ENCODE measurements at places on chromosomes 5 and 9.

- DNase-seq: no peak
Observed at GRCh38 chr5:174733836-174734235, 9.5 kb downstream of the MSX2 start.

DNA sequence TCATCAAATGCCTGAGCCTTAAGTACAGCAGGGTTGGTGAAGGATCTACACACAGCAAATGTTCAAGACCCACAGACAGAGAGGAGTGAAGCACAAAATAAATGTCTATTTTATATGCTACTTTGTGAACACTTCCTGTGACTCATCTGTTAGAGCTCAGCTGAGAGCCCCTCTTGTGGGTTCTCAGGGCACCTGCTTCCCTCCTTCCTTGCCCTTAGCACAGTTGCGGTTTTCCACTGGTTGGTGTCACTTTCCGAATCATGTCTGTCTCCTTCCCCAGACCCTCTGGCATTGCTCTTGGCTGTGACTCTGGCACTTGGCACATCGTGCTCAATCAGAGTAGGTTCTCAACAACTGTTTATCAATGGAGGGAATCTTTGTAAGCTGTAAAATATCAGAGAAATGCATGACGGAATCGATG, 128.5 kb upstream of the STC2 start:
- DNase-seq: no peak

DNA sequence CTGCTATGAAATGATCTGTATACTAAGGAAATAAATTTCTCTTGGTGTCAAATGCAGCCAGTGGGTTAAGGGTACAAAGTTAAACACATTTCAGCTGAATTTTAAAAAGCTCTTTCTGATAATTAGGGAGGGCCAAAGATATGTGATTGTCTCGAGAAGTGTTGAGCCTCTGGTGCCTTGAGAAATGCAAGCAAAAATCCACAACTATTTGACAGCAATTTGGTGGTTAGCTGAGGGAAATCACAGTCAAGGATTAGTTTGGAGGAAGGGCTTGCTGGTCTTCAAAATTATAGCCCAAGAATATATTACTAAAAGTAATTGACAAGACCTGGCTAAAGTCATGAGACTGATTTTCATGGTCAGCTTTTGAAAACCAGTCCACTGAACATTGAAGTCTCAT, 255.7 kb upstream of the PPP1R2B start:
- DNase-seq: no peak

- no peak for DNase-seq
Observed at GRCh38 chr9:14677396-14677795, 15.8 kb downstream of the ZDHHC21 start.

- DNase-seq: no peak
Observed at GRCh38 chr5:9398227-9398626, 147.6 kb downstream of the SEMA5A start.

DNA sequence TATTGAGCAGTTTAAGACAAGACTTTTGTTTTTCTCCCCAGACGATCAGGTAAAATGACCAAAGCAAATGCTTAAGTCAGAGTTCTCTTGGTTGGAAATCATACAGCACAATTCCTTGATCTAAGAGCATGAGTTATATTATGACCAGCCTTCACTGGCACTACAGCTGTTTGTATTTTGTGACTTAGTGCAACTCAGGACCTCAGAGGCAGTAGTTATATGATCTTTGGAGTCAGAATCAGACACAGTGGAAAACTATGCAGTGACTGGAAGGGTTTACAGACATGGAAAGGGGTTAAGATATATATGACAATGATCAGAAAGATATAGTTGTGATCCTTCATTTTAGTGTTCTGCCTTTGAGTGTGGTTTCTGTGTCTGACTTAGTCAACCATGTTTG, 24.3 kb downstream of the RAD23B start:
- DNase-seq: no peak

DNA sequence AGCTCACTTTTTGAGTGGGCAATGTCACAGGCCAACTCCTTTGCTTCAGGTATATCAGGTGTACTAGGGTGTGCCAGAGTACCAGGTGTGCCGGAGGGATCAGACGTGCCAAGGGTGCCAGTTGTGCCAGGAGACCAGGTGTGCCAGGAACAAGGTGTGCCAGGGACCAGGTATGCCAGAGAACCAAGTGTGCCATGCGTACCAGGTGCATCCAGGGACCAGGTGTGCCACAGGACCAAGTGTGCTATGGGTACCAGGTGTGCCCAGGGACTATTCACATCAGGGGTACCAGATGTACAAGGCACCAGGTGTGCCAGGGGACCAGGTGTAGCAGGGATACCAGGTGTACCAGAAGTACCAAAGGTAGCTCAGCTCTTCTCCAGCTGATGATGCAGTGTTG, 174.7 kb upstream of the S1PR3 start:
- DNase-seq: no peak

DNA sequence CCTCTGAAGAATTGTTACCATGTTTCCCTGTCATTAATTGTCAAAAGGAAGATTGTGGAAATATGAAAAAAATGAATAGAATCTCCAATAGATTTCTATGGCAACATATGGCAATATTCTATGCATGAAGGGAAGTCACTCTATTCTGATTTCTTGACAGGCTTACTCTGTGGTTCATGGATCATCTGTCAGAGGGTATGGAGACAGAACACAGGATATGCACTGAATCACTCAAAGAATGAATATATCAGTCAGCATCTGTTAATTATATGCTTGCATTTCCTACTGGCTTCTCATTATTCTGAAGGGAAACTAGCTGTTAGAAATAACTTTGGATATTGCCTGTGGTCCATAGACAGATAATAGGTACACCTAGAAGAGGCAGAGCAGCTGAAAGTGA, 918.9 kb downstream of the DTWD2 start:
- no peak for DNase-seq

- DNase-seq: no peak
Observed at GRCh38 chr9:87198716-87199115, 251.4 kb upstream of the GAS1 start.

DNA sequence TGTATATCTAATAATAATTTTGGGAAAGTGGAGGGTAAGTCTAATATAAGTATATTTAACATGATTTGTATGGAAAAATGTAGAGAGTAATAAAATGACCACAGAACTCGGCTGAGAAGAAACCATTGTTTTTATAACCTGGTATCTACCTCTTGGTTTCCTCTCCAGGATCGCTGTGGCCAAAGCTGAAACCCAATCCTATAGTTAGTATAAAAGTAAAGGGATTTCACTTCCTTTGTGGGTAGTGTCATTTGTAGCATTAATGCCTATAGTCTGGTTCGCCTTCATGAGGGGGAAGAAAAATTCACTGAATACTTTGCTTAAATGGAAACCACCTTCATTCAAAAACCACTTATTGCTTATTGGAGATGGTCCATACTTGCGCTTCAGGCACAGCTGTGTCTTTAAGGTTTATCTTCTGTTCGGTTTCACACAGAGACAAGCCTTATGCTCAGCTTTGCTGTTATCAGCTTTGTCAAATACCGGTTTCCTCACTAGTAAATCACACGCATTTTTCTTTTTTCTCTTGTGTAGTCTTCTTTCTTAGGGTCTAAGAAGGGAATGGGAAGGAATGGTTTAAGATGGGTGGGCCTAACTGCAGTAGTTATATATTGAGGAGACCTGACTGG, 12.1 kb downstream of the PIK3R1 start:
- no peak for DNase-seq

- DNase-seq: no peak
Observed at GRCh38 chr9:134365791-134366222, 39.6 kb downstream of the RXRA start.

GRCh38 chr5:150285114-150285513, 4.5 kb downstream of the CAMK2A start:
- no peak for DNase-seq

DNA sequence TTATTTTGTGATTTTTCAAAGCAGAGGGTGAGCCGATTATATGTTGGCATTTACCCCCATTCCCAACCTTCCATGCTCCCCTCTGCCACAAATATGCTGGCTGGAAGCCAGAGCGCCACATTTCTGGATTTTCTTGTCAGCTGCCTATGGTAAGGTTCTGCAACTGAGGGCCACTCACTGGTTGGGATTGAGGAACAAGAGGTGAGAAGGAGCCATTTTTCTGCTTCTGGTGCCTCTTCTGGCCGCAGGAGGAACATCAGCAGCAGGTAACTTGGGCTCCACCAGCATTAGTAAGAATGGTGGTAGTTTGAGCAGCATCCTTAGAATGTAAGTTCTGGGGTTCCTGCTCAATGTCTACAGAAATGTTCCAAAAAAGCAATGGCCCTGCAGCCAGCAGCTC, 159.5 kb upstream of the MAST4 start:
- DNase-seq: no peak

GRCh38 chr9:35717132-35717870, 14.7 kb downstream of the TLN1 start:
- no peak for DNase-seq

GRCh38 chr5:142977363-142978051, 207.3 kb downstream of the ARHGAP26 start:
- no peak for DNase-seq
